ENCODE measurements at places on chromosomes 7 and 10.

GRCh38 chr10:86819567-86819966 is 63.1 kb downstream of the BMPR1A start:
- no peak for DNase-seq

GRCh38 chr10:42755028-42755451 is 27.6 kb upstream of the BMS1 start:
- peak; percentile 65 for DNase-seq

DNA sequence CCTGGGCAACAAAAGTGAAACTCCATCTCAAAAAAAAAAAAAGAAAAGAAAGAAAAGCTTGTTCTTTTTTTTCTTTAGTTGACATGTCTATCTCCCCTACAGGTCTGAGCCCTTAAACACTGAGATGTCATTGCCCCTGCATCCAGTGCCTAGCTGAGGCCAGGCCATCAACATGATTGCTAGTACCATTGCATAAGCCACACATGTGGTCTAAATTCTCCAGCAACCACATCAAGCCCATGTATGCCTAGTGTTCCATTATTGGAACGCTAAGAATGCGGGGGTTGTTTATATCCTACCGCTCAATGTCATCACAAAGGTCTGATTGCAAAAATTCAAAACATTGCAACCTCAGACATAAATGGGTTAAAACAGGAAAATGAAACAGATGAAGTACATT is 62.7 kb downstream of the NPTX2 start:
- no peak for DNase-seq

- no peak for DNase-seq
Measured at GRCh38 chr7:157900011-157900410, 563.2 kb downstream of the DNAJB6 start.

- no peak for DNase-seq
Measured at GRCh38 chr7:75039166-75039565, 34.4 kb downstream of the RCC1L start.

- no peak for DNase-seq
Measured at GRCh38 chr10:89364531-89364930, 13.3 kb upstream of the IFIT1B start.

- DNase-seq: no peak
Measured at GRCh38 chr10:114362826-114363355, 41.4 kb downstream of the AFAP1L2 start.

DNA sequence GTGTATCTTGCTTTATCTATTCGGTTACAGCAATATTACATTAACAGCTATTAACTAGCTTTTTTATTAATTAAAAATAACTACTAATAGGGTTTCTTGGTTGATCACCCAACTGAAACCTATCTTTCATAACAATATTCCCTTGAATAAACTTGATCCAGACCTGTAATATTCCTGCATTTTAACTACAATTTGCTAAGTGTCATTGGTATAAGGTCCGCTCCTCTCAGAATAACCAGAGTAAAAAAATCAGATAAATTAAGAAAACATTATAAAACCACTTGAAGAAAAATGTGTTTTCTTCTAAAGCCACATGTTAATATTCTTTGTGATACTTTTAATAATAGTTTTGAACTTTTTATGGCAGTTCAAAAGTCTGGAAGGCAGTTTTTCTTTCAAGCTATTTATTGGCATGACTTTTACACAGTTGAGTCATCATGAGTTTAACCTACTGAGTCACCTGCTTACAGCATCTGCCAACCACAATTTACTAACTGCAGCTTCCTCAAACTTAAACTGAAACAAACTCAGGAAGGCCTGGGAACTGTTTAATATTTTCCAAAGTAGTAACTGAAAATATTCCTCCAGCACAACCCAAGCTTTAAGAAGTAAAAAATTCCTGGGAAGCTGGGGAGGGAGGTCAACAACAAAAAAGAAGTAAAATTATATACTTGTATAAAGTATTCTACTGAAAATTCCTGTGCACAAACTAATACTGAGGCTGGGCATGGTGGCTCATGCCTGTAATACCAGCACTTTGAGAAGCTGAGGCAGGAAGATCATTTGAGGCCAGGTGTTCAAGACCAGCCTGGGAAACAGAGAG is 103.2 kb downstream of the NRBF2 start:
- DNase-seq: peak; percentile 10

- no peak for DNase-seq
Measured at GRCh38 chr7:2521341-2521745, 1.8 kb downstream of the LFNG start.

GRCh38 chr10:71747551-71748523 is 25.5 kb downstream of the VSIR start:
- DNase-seq: no peak

DNA sequence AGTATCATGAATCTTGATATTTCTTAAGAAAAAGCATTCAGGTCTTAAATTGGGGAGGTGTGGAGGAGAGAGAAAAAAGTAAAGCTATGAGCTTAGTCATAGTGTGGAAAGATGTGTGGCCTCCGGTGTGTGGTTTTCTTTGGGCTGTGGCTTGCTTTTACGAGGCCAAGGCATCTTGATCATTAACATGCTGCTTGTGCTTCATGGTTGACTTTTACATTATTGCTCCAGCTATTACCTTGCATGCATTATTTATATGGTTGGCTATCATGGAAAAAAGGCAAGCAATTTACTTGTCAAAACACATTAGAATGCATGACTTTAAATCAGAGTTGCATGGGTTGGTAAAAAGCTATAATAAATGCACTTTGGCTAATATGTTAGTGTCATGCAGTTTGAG is 300.7 kb upstream of the ADARB2 start:
- DNase-seq: no peak

DNA sequence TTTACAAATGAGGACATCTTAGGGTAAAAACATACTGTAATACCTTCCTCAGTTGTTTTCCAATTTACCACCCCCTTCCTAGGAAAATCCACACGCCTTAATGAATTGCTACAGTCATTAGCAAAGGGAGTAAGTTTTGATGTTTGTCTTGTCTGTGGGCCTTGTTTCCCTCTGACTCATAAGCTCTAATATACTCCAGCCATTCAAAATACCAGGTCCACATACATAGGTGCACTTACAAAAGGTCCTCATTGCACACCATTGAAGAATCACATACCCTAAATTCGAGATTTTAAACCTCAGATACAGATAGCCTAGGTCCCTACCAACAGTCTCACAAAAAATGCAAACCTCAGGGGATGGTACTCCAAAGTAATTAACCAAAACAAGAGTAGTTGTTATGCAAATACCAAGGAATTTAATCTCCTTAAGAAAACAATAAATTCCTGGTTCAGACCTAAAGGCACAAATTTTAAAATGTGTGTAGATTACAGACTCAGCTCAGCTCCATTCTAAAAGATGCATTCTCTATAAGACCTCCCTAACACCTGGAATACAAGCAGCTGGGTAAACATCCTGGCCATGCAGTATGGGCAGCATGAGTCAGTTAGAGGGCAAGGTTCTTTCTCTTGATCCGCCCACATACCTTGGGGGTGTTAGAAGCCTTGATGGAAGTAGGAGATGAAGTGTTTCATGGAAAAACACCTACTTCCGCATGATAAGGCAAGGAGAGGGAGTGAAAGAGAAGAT is 3.0 kb upstream of the LIPK start:
- DNase-seq: peak; percentile 64

- peak; percentile 71 for DNase-seq
Measured at GRCh38 chr7:47371733-47372368, 210.1 kb downstream of the TNS3 start.

- no peak for DNase-seq
Measured at GRCh38 chr7:75945297-75946168, 30.6 kb downstream of the POR start.

DNA sequence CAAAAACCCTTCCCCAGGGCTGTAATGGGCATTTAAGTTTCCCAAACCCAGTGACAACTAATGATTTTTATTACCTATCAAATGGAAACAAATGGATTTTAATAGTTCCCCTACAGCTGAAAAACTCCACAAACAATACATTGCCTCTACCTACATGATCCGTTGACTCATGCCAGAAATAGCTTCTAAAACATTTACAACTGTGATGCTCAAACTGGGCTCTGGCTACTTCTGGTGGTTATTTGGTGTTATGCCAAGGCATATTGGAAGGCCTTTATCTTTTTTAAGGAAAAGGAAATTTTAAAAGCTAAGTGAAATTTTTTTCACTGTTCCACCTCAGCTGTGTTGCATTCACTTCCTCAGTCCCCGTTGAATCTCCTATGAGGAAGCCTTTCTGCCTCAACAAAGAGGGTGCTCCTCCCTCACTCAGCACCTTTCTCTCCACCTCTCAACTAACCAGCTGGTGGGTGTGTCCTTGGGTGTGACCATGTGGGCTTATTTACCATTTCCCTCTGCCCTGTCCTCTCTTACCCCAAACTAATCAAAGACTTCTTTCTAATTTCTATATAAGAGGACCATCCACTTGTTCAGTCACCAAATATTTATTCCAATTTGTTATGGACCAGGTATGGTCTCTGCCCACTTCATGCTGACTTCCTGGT is 82.9 kb downstream of the PRTFDC1 start:
- DNase-seq: no peak

DNA sequence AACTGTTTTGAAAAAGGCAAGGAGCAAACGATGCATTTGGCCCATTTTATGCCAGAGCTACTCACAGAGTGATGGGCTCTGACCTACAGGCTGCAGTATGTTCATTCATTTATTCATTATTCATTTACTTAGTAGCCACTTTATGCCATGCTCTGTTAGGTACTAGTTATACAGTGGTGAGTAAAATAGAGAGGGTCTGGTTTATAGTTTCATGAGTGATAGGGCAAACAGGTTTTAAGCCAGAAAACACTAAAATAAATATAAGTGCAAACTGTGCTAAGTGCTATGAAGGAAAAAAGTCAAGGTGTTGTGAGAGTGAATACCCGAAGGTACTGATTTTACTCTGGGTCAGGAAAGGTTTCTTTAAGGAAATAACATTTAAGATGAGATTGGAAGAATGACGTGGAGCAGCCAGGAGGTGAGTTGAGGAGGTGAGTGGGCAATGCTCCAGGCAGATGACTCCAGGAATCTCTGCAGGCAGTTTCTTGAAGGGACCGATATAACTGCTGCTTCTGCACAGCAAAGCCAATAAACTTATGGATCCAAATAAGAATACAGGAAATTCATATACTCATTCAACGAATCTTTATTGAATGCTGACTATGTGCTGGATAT is 56.9 kb upstream of the FAM133B start:
- no peak for DNase-seq

DNA sequence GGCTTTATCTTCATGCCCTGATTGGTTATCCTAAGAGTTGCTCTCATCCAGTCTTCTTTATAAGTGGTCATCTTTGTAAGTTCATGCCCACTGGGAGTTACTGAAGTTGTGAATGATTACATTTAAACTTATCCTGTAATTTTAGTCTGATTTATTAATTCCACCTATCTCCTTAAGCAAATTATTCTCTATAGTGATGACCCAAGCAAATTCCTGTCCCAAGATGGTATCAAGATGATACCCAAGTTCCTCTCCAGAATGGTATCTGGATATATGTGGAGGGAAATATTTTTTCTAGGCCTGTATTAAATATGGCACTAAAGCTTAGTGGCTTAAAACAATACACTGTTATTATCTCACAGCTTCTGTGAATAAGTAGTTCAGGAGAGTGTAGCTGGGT is 22.6 kb upstream of the VOPP1 start:
- DNase-seq: no peak

All from iPS-NIHi11 (cell line).